ENCODE measurements at places on chromosomes 3 and 15.

DNA sequence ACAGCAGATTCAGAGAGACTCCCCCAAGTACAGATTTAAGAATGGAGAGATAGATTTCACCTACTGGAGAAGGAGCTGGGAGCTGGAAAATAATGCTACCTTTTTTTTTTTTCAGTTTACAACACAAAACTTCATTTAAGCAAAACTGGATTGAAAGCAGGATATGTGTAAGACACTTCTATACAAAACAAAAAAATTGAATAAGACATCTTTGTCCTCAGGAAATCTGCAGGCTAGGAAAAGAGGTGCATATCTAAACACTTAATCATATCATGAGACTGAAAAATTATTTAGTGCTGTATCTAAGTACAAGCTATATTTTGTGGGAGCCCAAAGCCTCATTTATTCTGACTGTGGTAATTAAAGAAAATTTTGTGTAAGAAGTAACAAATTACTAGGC lies 516.1 kb downstream of the ZIC1 start:
- DNase-seq: no peak

- no peak for DNase-seq
These were observed 783 bp upstream of the DNAJB11 start for GRCh38 chr3:186569779-186570095.

GRCh38 chr3:182954553-182955235 lies 25.6 kb downstream of the DCUN1D1 start:
- no peak for DNase-seq

DNA sequence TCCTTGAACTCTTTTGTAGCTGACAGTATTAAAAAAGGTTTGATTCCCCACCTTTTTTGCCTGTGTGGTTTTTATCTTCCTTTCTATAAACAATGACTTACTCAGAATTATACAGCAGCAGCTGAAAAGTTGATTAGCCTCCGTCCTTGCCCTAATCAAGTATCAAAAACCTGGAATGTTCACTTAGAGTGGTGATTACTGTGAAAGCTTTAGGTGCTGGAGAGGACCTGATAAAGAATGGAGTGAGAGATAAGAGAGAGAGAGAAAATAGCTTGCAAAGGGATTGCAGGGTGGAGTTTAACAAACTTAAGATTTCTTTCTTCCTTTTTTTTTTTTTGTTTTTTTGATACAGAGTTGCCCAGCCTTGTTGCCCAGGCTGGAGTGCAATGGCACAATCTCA lies 6.7 kb downstream of the CGNL1 start:
- no peak for DNase-seq

GRCh38 chr15:39616731-39617455 lies 36.0 kb downstream of the THBS1 start:
- DNase-seq: no peak

DNA sequence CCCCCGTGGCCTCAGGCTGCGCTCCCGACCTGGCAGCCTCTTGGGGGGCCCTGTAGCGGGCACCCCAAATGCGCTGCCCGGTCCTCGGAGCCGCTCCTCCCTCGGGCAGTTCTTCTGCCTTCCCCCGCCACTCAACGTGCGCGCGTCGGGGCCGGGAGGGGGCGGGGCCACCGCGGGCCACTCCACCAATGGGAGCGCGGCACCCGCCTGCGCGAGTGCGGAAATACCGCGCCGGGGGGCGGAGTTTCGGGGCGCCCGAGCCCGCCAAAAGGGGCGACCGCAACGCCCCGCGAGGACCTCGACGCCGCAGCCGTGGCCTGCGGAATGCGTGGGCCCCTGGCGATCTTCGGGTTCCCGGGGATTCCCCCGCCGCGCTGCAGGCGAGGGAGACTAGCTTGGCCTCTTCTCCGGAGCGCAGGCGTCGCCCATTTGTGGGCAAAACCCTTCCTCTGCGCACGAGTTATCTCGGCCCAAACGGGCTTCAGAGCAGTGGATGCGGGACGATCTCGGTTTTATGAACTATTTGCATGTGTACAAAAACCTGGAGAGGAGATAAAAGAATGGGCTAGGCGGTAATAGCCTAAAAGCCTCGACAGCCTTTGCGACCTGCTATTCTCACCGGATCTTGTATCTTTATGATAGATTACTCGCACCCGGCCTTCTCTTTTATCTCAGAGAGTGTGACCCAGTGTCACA lies at the start of gene TASOR:
Gene TASOR, minus strand, starts transcription at position 144 of the 696 bp plus-strand sequence. CDS start 259 bp downstream, outside the sequence.
- DNase-seq: peak; percentile 69

GRCh38 chr15:68166847-68167246 lies 38.3 kb downstream of the CALML4 start:
- DNase-seq: no peak

- no peak for DNase-seq
These were observed 51.5 kb upstream of the MYZAP start for GRCh38 chr15:57540211-57540610.

- no peak for DNase-seq
These were observed 42.9 kb downstream of the NPTN start for GRCh38 chr15:73590263-73590662.

DNA sequence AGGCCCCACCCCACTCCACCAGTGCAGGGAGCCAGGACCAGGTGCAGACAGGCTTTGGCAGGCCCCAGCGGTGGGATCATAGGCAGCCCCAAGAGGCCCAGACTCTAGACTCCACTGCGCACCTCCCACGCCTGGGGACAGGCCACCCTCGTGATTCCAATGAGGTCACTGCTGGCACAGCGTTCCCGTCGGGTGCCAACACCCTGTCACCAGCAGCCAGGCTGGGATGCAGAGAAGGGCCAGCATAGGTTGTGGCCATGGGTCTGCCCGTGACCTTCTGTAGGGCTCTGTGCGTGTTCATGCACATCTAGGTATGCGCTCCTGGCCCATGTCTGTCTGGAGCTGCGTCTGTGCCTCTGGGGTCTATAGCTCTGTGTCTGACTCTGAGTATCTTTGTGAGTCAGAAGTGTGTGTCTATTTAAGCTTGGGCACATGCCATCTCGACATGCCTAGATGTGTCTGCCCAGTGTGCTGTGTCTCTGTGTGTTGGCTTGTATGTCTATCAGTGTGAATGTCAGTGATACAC lies 13.0 kb downstream of the VIPR1 start:
- no peak for DNase-seq

- peak; percentile 71 for DNase-seq
These were observed 74.5 kb downstream of the TLE3 start for GRCh38 chr15:70023064-70023768.

- no peak for DNase-seq
These were observed 30.2 kb upstream of the FURIN start for GRCh38 chr15:90838139-90838538.

DNA sequence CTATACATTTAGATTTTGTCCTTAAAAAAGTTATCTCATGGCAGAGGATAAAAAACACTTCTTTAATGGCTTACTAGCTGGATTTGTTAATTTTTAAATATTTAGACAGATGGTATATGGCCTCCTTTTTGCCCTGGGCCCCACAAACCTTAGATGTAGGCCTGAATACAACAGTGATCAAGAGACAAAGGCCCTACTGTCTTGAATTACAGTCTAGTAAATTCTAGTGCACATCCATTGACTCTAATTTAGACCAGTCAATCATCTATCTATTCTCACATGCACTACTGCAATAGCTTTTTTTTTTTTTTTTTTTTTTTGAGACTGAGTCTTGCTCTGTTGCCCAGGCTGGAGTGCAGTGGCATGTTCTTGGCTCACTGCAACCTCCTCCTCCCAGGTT lies 452.8 kb downstream of the FHIT start:
- DNase-seq: no peak

GRCh38 chr3:150770681-150771080 lies 7.7 kb upstream of the SIAH2 start:
- no peak for DNase-seq

GRCh38 chr15:81492331-81492968 lies 118.4 kb upstream of the TMC3 start:
- DNase-seq: no peak

- no peak for DNase-seq
These were observed 5.3 kb downstream of the SEMA3G start for GRCh38 chr3:52439426-52440248.

DNA sequence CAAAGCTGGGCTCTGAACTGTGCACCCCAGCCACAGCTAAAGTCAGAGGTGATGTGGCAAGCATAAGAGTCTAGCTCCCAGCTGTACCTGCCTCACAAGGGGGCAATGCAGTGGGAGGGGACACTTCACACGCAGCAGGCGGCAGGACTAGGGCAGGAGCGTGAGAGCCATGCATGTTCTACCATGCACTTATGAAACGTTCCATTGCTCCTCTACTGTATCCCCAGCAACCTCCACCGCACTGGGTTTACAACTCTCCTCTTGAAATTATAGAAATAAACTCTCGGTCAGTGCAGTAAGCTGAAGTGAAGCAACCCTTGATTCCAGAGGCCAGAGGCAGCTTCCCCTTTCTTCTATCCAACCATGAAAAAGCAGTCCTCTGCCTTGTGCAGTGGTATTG lies 298.6 kb upstream of the STT3B start:
- peak; percentile 74 for DNase-seq

GRCh38 chr3:99084826-99085225 lies 183.3 kb upstream of the DCBLD2 start:
- no peak for DNase-seq

DNA sequence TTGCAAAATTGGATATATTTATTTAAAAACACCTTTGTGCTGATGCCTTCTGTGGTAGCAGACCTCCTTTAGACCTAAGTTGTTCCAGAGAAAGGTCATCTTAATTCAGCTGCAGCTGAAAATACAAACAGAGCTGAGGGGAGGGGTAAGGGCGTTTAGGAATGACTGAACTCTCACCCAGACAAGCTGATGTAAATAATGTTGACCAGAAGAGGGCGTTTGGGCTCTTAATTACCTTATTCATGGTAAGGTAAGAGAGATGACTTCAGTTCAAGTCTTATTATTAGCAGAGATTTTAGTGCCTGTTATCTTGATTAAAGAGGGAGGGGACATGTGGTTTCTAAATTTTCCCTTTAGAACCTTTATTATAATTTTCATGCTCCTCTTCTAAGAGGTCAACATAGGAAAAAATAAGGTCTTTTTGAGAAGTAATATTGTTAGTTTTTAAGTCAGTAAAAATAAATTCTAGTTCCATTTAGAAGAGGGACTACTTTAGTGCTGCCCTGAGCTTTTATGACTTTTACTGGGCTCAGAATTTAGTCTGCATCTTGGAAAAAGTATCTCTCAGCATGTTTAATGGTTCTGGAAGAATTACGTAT lies 46.3 kb downstream of the GPR171 start:
- DNase-seq: peak; percentile 38

- DNase-seq: no peak
These were observed 84.6 kb upstream of the PFN2 start for GRCh38 chr3:150055332-150055731.

DNA sequence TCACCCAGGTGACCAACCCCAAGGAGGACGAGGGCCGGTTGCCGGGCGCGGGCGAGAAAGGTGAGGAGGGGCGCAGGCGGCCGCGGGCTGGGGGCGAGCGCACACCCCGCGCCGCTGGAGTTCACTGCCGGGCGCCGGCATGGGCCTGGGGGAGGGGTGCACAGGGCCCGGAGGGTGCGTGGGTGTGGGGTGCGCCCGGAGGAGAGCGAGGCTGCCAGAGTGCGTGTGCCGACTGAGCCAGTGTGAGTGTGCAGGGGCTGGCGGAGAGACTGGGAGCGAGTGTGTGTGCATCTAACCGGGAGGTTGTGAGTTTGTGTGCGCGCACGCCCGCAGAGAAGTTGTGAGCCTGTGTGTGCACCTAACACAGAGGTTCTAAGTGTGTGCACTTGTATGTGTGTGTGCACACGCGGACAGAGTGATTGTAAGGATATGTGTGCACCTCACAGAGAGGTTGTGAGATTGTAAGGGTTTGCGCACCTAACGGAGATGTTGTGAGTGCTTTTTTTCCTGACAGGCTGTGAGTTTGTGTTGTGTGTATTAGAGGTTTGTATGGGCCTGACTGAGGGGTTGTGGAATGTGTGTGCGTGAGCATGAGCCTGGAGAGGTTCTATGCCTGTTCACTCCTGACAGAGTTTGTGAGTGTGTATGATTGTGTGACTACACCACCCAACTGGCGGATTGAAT lies 681 bp downstream of the CTDSPL start:
- DNase-seq: no peak

DNA sequence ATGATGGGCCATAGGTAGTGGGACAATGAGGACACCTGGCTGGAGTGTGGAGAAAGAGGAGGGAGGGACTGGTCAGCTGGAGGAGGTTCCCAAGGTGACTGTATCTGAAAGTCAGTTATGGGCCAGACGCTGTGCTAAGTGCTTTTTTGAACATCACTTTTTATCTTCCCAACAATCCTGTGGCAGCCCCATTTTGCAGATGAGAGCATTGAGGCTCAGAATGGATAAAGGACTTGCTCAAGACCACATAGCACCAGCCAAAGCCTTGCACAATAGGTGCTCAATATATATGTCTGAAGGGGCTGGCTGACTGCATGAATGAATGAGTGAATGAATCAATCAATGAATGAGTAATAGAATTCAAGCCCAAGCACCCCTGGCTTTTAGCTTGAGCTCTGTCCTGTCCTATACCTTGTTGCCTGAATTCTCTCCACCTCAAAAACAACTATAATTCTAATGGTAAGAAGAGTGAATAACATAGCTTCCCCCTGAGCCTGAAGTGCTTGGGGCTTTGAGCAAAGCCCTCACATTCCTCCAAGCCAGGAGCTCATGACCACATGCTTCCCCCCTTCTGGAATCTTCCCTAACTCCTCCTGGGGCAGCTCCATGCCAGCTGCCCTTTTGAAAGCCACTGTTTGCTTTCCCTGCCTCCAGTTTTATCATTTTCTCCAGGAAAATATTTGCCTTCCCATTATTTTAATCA lies 150.9 kb downstream of the RPLP1 start:
- no peak for DNase-seq

- no peak for DNase-seq
These were observed 102.1 kb downstream of the GHSR start for GRCh38 chr3:172346161-172346560.

DNA sequence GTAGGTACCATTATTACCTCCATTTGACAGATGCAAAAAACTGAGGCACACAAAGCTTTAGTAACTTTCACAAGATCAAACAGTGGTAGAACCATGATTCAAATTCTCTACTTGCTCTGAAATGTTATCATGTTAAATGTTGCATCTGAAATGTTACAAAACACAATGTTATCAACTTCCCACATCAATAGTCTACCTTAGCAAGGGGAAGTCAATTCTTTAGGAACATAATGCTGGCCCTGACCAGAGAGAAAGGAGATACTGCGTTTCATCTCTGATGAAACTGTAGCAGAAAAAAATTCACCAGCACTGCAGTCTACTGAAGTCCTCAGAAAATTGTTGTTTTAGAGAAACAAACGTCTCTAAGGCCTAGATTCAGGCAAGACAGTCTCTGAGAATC lies 174.1 kb downstream of the SATB1 start:
- DNase-seq: no peak

- DNase-seq: no peak
These were observed 29.3 kb upstream of the UBE2E1 start for GRCh38 chr3:23776352-23776891.

- no peak for DNase-seq
These were observed 48.9 kb upstream of the KY start for GRCh38 chr3:134699721-134700120.

Data from HL-60 (cell line).